ENCODE measurements at places on chromosomes 7 and 10.
A peak's percentile ranks its signal among the peaks of the same experiment; 100 is the strongest.

GRCh38 chr7:56495165-56495564, 378.9 kb upstream of the NUPR2 start:
- DNase-seq: no peak

GRCh38 chr10:132272231-132272971, 35.3 kb downstream of the STK32C start:
- peak; percentile 38 for DNase-seq

DNA sequence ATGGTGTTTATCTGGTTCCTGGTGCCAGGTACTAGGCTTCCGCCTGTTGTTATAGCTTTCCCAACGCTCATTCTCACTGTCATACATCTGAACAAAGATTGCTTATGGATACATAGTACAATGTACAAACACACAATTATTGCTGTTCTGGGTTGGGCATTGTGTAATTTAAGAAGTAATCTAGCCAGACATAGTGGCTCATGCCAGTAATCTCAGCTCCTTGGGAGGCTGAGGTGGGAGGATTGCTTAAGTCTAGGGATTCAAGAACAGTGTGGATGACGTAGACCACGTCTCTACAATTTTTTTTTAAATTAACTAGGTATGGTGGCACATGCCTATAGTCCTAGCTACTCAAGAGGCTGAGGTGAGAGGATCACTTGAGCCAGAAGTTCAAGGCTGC, 9.3 kb upstream of the CROT start:
- no peak for DNase-seq

GRCh38 chr7:101684983-101685330, 55.9 kb upstream of the MYL10 start:
- no peak for DNase-seq

GRCh38 chr10:32367793-32368453, 21.0 kb upstream of the EPC1 start:
- DNase-seq: no peak

DNA sequence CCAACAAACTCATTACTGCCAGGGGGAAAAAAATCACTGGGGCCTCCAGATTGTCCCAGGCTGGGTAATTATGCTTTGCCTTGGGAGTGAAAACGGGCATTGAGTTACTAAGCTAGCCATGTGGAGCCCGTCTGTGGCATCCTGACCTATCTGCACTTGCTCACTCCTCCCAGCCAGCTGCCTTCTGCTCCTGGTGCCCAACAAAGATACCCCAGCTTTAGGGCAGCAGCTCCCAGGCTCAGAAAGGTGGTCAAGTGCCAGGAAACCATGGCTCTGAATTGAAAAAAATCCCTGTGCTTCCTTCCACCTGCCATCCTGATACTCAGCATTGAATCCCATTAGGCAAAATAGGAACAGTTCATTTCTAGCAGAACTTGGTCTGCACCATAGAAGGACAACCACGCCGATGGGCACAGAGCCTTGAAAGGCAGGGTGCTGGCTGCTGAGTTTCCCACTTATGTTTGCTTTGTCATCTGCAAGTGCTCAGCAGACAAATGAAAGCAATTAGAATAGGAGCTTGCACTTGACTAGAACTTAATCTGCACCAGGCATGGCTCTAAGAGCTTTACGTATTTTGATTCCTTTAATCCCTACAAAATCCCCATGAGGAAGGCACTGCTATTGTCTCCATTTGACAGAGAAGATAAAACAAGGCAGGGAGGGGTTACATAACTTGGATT, 42.8 kb downstream of the HSPA12A start:
- DNase-seq: no peak

DNA sequence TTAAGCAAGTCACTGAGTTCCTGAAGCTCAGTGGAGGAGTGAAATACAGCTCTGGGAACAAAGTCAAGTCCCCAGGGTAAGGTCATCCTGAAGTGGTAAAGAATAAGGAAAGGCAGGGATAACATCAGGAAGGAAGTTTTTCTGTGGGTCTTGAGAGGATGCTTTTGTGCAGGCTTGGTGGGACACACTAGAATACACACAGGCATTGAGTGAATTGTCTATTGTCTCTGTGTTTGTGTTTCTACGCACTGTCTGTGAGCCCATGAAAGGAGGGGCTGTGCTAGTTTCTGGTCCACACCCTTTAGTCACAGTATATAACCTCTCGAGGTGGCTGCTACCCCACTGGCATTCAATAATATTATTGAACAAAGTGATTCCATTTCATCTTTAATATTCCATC, 95.8 kb upstream of the ABCB5 start:
- no peak for DNase-seq

DNA sequence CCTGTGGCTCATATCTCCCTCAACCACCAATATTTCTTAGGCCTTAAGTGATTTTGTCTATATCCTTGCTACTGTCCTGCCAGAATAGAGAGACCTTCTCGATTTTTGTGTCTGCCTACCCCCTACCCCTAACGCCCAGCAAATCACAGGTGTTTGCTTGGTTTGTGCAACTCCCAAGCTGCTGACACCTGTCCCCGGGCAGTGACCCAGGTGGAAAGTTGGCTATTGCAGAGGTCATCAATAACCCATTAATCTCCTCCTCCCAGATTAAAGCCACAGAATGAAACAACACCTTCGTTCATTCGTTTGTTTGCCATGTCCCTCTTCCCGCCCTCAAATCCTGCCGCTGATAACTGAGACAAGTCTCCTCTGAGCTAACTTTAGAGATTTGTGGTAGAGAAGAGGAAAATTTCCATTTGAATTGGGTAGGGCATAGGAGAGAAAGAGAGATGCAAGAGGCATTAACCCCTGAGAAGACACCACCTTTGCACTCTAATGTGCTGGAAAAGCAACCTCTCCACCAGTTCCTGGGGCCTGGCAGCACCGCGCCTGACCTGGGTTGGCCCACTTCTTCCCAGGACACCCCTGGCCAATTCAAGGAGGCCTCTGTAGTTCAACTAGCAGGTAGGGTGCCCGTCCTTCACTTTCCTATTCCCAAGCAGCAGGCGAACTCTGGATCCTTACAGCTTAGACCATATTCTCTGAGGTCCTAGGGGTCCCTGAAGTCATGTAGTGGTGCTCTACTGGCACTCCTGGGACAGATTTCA, 3.0 kb downstream of the NEUROG3 start:
- DNase-seq: no peak

DNA sequence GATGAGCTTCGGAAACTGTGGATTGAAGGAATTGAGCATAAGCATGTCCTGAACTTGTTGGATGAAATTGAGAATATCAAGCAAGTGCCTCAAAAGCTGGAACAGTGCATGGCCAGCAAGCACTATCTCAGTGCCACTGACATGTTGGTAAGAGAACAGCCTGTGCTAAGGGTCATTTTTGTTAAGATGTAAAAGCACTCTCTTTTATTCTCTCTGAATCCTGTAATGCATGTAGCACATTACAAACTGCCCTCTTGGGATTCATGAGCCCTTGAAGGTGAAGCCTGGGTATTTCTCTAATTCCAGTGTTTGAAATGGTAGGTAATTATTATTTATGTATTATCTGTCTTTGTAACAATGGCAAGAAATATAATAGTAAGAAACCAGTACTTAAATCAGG, 36.1 kb downstream of the EXOC4 start:
- no peak for DNase-seq

DNA sequence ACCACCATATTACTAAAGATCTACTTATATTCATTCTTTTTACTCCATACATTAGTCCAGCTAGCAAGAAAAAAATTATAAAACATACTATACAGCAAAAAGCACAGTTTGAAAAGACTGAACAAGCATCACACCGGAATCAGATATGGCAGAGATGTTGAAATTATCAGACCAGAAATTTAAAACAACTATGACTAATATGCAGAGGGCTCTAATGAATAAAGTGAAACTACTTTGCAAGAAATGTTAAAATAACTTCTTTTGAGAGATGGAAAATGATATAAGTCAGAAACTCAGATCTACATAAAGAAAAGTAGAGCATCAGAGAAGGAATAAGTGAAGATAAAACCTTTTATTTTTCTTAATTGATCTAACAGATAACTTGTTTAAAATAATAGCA, 50.9 kb downstream of the SGCE start:
- DNase-seq: no peak

DNA sequence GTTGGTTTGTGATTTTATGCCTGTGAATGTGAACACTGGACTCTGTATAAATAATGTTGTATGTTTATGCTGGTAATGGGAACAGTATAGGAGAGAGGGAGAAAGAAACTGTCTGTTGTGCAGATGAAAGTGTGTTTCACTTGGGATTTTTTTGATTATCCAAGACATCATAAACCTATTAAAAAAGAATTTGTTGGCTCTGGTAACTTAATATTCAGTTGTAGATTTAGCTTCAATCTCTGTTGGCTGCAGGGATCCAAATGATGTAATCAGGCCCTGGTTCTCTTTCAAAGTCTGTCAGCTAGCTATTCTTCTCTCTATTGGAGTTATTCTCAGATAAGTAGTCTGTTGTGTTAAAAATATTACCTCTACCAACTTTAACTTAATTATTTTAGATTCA, 168.8 kb upstream of the RHOBTB1 start:
- no peak for DNase-seq

- no peak for DNase-seq
Observed at GRCh38 chr10:53064614-53065013, 292.0 kb upstream of the MBL2 start.

GRCh38 chr10:82551506-82551905, 676.5 kb downstream of the NRG3 start:
- DNase-seq: no peak

GRCh38 chr7:101717628-101718357, 88.7 kb upstream of the MYL10 start:
- DNase-seq: no peak

DNA sequence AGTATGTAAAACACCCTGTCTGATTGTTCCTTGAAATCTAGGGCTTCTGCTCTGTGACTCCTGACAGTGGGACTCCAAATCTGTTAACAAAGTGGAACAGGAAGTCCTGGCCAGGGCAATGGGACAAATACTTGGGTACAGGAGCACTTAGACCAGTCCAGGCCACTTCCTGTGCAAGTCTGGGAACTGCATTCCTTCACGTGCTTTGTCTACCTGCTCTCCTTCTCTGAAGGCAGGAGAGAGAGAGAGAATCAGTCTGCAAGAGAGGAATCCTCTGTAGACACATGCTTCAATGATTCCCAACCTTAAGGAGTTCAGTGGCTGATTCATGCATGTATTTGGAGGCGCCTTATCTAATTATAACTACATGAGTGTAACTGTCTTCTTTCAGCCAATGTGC, 530.2 kb downstream of the GATA3 start:
- no peak for DNase-seq

DNA sequence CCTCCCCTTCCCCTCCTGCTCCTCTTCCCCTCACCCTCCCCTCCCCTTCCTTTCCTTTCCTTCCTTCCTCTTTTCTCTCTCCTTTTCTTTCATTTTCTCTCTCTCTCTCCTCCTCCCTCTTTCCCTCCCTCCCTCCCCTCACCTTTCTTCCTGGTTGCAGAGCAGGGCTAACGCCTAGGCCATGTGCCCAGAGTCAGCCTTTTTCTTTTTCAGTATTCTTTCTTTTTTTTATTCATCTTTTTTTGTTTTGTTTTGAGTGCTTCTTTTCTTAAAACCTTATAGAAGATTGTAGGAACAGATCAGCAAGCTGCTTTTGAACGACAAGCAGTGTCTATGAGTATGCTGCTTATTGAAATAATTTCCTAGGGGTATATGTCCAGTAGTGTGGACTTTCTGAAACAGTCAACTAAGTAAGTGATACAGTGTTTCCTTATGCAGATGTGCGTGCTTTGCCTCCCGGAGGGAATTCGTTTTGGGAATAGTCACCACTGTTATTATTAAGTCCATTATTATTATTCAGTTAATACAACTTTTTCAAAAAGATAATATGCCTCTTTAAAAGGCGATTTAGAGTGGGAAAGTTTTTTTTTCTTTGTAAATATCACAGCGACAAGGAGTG, 219.2 kb downstream of the CAMK1D start:
- no peak for DNase-seq

GRCh38 chr7:68963552-68963951, 634.7 kb upstream of the AUTS2 start:
- DNase-seq: no peak

DNA sequence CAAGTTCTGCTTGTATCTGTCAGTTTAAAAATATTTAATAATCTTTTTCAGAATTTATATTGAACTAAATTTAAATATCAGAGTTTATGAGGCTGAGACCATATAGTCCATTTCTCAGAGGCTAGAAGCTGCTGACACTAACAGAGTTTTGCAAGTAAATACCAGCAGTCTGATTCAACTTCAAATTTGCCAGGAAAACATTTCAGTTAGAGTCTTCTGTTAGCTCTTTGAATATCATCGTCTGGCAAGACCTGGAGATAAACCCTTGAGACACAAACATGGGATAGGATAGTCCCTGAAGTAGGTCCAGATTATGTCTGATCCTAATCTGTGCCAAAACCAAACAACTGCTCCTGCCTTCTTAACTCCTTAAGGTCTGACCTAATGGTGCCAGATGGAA, 472.8 kb upstream of the STEAP1 start:
- no peak for DNase-seq

- no peak for DNase-seq
Observed at GRCh38 chr7:110885474-110885873, 205.5 kb upstream of the LRRN3 start.

DNA sequence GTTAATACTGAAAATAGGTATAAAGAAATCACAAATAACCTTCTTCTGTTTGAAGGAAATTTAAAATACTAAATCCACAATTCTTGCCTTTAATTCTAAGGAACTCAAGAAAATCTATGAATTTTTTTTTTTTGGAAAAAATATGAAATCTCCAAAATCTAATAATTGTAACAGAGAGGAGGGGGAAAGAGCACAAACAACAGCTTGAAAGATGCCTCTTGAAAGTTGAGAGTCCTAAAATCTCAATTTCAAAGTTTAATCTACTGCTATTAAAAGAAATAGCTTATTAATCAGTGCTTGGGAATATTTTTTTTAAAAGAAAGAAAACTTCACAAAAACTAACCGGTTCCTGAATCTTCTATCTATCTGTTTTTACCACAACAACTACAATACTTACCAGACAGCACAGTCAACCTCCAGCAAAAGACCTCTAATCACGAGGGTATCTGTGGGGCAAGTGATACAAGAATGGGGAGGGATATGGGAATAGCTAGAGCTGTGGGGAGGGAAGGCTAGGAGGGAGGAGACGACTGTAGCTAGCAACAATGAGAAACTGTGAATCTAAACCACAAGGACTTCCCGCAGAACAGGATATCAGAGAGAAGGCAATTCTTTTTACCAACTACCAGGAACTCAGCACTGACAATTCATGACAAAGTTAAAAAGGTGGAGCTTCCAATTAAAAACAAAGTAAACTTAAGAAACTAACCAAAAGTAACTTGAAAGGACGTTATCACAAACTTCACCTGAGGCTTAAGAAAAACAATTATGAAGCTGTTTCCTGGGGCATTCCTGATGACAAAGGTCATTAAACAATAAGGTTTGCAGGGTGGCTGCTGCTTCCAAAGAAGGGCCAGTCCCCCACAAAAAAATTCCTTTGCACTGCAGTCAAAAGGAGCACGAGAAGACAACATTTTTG, at the start of gene USP54:
TSS of gene USP54 (minus strand) at position 462 of the 919 bp plus-strand sequence. CDS start 15,684 bp downstream, outside the sequence.
- peak; percentile 25 for DNase-seq

GRCh38 chr7:111026343-111026742, 64.6 kb upstream of the LRRN3 start:
- DNase-seq: no peak

DNA sequence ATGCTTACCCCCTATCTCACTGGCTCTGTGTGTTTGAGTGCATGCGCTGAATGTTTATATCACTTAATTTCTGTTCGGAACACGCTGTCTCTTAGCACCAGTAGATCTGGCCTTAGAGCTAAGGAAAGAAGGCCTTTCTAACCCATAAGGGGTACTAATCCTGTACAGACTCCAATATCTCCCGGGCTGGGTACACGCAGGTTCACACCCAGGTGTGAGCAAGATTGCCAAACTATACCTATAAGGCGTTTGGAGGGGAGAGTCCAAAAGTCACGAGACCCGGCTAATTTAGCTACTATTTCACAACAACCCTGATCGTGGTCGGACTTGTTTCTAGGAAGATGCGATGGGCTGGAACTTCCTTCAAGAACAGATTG, 727 bp upstream of the PDSS1 start:
- no peak for DNase-seq

Measured in amygdala (tissue), 56 donors.